NCI-H748 treated with DMSO at 0.1 percent for 48 hours (cell line): ENCODE measurements at places on chromosomes 3 and 15.

DNA sequence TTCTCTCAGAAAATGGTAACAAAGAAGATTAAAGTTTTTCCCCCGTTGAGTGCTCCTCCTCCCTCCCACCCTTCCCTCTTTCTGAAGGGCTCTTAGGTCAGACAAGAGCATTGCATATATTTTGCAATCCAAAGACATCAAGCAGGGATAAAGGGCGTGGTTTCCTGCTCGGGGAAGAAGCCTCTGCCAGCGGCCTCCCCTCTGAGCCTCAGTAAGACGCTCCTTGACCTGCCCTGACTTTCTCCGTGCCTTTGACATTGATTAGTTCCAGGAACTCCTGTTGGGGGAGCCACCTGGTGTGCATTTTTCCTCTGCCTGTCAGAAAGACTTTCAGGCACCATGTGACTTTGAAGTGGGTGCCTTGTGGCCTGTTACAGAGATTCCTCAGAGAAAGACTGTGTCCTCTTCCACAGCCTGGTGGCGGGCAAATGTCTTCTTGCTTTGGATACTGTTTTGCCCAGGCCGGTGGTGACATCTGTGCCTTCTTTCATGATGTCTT lies 87.2 kb upstream of the TBL1XR1 start:
- peak; percentile 17 for DNase-seq

GRCh38 chr3:138809500-138810256 lies 25.1 kb downstream of the PIK3CB start:
- no peak for DNase-seq

- DNase-seq = peak; percentile 45
Observed at GRCh38 chr15:62075595-62076277, 9.0 kb downstream of the C2CD4A start.

GRCh38 chr3:25870452-25870851 lies 80.6 kb downstream of the OXSM start:
- DNase-seq = no peak

DNA sequence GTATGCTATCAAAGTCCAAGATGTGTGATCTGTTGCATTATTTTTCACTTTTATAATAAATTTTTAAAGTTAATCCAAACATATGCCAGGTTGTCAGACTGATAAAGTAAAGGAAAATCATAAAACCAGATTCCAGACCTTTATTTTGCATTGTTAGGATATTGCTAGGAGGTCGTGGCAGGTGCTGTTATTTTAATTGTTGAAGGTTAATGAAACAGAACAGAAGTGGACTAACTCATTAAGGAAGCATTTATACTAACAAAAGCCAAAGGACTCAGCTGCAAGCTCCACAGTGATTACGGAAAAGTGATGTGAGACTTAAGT lies 63.1 kb downstream of the DCLK3 start:
- DNase-seq = no peak

DNA sequence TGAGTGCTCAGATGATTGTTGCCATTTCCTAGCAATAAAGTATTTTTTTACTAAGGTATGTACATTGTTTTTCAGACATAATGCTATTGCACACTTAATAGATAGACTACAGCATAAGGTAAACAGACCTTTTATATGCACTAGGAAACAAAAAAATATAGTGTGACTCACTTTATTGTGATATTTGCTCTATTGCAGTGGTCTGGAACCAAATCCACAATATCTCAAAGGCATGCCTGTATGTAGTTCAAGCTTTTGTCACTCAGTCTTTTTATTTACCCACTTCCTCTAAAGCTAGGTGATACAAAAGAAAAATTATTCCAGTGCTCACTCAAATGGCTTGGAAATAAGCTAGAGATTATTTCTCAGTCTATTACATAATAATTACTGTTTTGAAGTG lies 209.9 kb upstream of the VEPH1 start:
- DNase-seq = no peak

DNA sequence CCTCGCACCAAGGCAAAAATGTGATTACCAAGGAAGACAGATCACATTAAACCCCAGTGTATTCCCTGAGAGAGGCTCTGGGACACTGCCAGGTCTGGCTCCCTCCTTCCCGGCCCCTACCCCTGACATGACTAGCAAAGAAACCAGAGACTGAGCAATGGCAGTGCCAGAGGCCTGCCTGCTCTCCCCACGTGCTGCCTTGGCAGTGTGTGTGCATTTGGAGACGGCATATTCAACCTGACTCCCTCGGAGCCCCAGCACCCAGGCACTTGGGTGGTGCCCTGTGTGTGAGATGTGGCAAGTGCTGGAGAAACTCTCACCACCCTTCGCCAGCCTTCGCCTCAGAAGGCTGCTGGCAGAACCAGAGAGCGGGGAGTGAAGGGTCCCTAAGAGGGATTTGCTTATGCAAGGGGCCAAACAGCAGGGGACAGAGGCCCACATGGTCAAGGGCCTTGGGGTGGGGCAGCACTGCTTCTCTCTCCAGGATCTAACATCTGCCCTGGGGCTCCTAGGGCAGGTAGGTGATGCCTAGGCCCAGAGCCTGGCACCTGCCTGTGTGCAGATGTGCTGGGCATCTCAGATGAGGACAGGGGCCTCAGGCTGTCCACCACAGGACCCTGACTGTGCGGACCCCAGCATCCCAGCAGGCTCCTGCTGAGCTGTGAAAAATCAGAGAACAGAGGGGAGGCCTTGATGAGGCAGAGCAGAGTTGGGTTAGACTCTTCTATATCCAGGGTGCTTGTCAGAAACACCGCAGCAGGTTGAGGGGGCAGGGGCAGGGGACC lies 23.6 kb upstream of the PLXNA1 start:
- DNase-seq = no peak
